ENCODE measurements at places on chromosomes 6 and 20.
A peak's percentile ranks its signal among the peaks of the same experiment; 100 is the strongest.

DNA sequence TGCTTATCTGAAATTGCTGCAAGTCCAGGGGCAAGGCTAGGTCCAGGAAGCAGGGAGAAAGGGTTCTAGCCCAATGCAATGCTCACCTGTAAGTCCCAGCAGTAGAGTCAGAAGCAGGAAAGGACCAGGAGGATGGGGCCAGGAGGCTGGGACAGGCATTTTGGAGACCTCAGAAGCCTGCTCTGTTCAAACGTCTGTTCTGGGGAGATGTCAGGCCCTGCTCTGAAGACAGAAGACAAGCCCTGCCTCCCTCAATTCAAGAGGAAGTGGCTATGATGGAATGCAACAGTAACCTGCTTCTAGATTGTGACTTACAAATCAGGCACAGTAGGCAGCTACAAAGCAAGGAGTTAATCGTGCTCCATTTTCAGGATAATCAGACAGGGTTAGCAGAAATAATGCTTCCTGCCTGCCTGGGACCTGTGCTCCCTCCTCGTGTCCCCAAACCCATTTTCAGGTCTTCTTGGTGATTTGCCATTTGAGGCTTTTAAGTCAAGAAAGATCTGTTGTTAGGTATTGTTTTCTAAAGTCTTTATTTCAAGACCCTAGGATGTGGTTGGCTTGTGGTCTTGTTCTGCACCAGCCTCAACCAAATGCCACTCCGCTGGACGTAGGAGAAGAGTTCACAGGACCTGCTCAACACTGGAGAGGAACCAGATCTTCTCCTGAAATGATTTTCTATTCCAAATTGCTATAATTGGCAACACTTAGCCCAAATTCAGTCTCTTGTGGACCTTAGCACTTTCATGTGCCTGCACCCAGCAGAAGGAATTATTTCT, at the start of gene SIRPG:
TSS of gene SIRPG (minus strand) at position 224 of the 779 bp plus-strand sequence. CDS start at position 159, 65 bp downstream.
- DNase-seq = no peak
- H3K4me1 ChIP-seq = no peaks in the 10 kb centered on the region
- no peak within 1 kb of the TSS for H3K4me3 ChIP-seq

DNA sequence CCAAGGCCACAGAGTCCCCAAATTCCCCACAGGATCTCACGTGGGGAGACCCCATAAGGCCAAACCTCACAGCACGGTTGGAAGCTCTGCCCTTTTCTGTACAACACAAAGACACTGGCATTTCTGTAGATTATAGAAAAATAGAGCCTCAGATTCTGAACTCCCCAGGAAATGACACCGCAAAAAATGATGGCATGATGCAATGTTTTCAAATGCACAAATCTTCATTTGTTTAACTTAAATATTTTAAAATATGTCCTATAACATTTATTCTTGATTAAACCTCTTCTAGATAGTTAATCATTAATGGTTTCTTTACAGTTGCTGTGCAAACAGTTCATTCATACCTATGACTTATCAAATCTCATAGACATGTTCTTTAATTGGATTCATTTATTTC, 33.8 kb downstream of the SIM1 start:
- H3K27ac ChIP-seq = no peak overlapping the region
- no peaks in the 10 kb centered on the region for H3K36me3 ChIP-seq
- H3K4me3 ChIP-seq = no peak overlapping the region
- no peak for DNase-seq
- H3K27me3 ChIP-seq = no peaks in the 10 kb centered on the region

GRCh38 chr6:26044140-26045064, 42.8 kb upstream of the HFE start:
- DNase-seq = peak; percentile 46
- H3K4me1 ChIP-seq = peaks cover 21% of the 10 kb centered on the region
- H3K36me3 ChIP-seq = no peaks in the 10 kb centered on the region
- peak overlapping the region; percentile 65 for H3K4me3 ChIP-seq
- no peaks in the 10 kb centered on the region for H3K27me3 ChIP-seq

DNA sequence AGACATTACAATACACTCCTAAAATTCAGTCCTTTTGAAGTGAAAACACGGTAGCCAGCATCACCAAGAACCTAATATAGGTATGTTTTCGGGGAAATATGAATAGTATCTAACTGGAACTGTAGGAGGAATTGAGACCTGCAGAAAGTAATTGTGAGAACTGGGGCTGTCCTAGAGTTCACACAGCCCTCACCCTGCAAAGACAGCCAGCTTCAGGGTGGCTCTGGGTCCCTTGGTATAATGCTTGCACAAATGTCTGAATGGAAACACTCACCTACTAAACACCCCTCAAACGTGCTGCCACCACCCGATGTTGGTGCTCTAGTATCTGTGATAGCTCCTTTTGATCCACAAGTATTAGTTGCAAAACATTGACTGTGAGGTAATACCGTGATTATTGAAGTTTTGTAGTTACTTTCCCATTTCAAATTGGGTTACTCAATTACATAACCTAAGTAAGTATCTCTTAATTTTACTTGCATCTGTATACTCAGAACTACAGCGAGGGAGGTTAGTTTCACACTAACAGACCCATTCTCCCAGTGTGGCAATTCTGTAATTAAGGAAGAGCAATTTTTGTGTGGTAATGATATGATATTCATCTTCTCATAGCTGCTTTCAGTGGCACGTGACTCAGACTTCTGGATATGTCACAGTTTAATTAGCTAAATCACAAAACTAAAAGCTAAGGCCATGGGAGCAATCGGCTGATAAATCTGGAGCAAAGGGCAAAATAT, 129.5 kb downstream of the INSM1 start:
- no peak overlapping the region for H3K27ac ChIP-seq
- no peak overlapping the region for H3K4me3 ChIP-seq
- no peaks in the 10 kb centered on the region for H3K27me3 ChIP-seq
- DNase-seq = no peak
- peaks cover 12% of the 10 kb centered on the region for H3K36me3 ChIP-seq
- H3K4me1 ChIP-seq = no peaks in the 10 kb centered on the region

DNA sequence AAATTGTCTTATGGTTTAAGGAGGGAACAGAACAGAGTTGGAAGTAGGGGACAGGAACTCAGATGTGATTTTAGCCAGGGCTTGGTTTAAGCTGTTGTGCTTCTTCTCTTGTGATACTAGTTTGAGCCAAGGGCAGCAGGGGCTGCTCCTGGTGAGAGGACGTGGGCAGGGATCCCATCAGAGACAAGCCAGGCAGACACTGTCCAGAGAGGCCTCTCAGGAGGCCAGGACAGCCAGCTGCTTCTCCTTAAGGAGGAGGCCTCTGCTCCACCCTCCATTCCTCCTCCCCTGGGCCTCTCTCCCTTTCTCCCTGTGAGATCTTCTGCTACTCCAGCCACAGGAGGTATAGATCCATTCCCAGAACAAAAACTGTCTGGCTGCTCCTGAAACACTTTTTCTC, 108.4 kb upstream of the MLN start:
- H3K27me3 ChIP-seq = peaks cover 11% of the 10 kb centered on the region
- no peak overlapping the region for H3K27ac ChIP-seq
- H3K4me3 ChIP-seq = no peak overlapping the region
- H3K4me1 ChIP-seq = peaks cover 12% of the 10 kb centered on the region
- no peaks in the 10 kb centered on the region for H3K36me3 ChIP-seq
- DNase-seq = no peak

GRCh38 chr20:2227861-2228260, 67.9 kb upstream of the TGM3 start:
- H3K36me3 ChIP-seq = no peaks in the 10 kb centered on the region
- H3K4me3 ChIP-seq = no peak overlapping the region
- no peaks in the 10 kb centered on the region for H3K27me3 ChIP-seq
- H3K4me1 ChIP-seq = no peaks in the 10 kb centered on the region
- DNase-seq = no peak
- H3K27ac ChIP-seq = no peak overlapping the region

- H3K27ac ChIP-seq = no peak overlapping the region
- no peaks in the 10 kb centered on the region for H3K27me3 ChIP-seq
- H3K4me1 ChIP-seq = peaks cover 3% of the 10 kb centered on the region
- H3K4me3 ChIP-seq = no peak overlapping the region
Observed at GRCh38 chr20:34892671-34893070, 16.3 kb downstream of the ACSS2 start.

DNA sequence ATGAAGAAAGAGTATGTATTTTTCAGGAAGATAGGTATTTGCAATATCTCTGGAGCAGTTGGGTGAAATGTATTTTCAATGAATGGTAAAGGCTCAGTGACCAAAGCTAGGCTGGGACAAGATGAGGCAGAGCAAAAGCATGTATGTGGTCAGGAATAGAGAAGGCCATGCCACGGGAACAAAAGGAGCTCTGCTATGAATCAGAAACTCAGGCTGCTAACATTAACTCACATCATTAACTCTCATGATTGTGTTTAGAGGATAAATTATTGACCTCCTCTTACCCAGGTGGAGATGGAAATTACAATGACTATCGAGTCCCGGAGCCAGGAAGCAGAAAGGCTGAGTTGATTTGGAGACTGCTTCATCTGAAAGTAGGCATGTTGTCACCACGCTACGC, 220.2 kb downstream of the FUT9 start:
- H3K4me3 ChIP-seq = no peak overlapping the region
- no peaks in the 10 kb centered on the region for H3K27me3 ChIP-seq
- H3K4me1 ChIP-seq = no peaks in the 10 kb centered on the region
- no peak overlapping the region for H3K27ac ChIP-seq

DNA sequence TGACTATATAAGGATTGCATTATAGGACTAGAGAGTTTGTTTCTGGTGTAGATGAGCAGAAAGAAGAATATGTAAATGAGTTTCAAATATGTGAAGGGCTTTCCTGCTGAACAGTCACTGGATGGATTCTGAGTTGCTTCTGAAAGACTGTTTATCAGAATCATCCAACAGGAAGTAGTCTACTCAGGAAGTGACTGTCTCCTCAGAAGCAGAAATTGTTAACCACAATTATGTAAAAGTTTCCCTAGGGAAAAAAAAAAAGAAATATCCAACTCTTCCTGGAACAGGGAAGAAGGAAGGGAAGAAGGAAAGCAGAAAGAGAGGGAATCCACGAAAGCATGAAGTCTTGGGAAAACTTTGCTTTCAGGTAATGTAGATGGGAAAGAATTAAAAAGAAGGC, 138.9 kb downstream of the TENT5A start:
- H3K4me1 ChIP-seq = no peaks in the 10 kb centered on the region
- no peaks in the 10 kb centered on the region for H3K36me3 ChIP-seq
- H3K27ac ChIP-seq = no peak overlapping the region

DNA sequence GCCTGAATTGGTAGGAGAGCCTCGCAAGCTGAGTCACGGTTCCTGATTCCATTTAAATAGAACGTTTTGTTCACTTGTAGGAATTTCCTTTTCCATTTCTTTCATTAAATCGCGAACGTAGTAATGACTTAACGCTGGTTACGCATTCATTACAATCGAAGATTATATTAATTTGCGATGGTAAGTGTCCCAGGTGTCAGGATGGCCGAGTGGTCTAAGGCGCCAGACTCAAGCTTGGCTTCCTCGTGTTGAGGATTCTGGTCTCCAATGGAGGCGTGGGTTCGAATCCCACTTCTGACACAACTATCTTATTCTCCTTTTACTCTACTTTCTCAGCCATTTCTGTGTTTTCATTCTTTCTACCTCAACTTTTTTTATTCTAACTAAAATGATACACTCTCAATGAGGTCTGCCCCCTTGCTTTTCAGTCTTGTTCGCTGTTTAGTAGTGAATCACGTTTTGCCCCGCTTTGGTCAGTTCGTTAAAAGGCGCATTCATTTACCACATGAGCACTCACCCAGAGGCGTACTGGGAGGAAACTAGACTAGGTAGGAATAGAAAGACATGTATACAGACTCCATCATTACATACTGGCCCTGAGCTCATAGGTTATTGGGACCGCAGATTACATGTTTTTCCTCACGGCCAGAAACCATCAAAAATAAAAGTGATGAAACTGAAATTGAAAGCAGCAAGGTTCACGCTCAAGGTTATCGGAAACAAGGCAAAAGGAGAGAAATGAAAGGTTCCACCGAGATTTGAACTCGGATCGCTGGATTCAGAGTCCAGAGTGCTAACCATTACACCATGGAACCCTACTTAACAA, 17.3 kb upstream of the TRIM27 start:
- H3K4me1 ChIP-seq = peaks cover 19% of the 10 kb centered on the region
- peak; percentile 93 for DNase-seq
- H3K27ac ChIP-seq = peak overlapping the region; percentile 81
- H3K27me3 ChIP-seq = no peaks in the 10 kb centered on the region
- no peaks in the 10 kb centered on the region for H3K36me3 ChIP-seq
- H3K4me3 ChIP-seq = peak overlapping the region; percentile 63

DNA sequence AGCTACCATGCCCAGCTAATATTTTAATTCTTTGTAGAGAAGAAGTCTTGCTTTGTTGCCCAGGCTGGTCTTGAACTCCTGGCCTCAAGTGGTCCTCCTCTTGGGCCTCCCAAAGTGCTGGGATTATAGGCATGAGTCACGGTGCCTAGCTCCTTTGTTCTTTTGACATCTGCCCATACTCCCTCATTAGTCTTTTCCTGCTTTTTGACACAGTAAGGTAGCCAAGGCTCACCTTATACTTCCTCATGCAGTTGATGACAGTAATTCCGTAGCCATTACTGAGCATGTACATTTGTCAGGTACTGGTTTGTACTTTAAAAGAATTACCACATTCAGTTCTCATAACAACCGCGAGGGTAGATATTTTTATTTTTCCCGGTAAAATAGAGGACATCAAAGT, 76.7 kb downstream of the CDYL start:
- DNase-seq = no peak
- H3K27ac ChIP-seq = no peak overlapping the region
- H3K27me3 ChIP-seq = no peaks in the 10 kb centered on the region
- H3K4me3 ChIP-seq = no peak overlapping the region

- H3K27ac ChIP-seq = no peak overlapping the region
- no peak for DNase-seq
- peaks cover 23% of the 10 kb centered on the region for H3K27me3 ChIP-seq
- no peaks in the 10 kb centered on the region for H3K36me3 ChIP-seq
- no peaks in the 10 kb centered on the region for H3K4me1 ChIP-seq
Observed at GRCh38 chr6:166776571-166776970, 149.5 kb upstream of the RPS6KA2 start.

GRCh38 chr6:32084780-32085179, 24.4 kb downstream of the TNXB start:
- no peak for DNase-seq
- peaks cover 63% of the 10 kb centered on the region for H3K36me3 ChIP-seq
- H3K27me3 ChIP-seq = peaks cover 9% of the 10 kb centered on the region
- H3K4me3 ChIP-seq = no peak overlapping the region
- H3K27ac ChIP-seq = peak overlapping the region; percentile 20

DNA sequence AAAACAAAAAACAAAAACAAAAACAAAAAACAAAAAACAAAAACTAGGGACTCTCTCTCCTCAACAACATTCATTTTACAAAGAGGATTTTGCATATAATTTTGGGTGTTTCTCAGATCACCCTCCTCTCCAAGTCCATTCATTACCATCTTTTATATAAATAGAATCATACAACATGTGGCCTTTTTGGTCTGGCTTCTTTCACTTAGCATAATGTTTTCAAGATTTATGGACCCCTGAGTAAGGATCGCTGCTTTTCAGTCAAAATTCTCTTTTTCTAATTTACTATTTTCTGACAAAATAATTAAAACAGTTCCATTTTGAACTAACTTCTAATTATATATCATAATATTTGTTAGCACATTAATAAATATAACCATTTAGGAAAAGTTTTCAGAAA, 94.8 kb downstream of the UBE3D start:
- no peaks in the 10 kb centered on the region for H3K4me1 ChIP-seq
- H3K4me3 ChIP-seq = no peak overlapping the region
- no peaks in the 10 kb centered on the region for H3K27me3 ChIP-seq
- no peak overlapping the region for H3K27ac ChIP-seq
- peak; percentile 67 for DNase-seq
- H3K36me3 ChIP-seq = no peaks in the 10 kb centered on the region

Measured in muscle of leg (tissue), 16 donors.